ENCODE measurements at places on chromosomes 5 and 9.

DNA sequence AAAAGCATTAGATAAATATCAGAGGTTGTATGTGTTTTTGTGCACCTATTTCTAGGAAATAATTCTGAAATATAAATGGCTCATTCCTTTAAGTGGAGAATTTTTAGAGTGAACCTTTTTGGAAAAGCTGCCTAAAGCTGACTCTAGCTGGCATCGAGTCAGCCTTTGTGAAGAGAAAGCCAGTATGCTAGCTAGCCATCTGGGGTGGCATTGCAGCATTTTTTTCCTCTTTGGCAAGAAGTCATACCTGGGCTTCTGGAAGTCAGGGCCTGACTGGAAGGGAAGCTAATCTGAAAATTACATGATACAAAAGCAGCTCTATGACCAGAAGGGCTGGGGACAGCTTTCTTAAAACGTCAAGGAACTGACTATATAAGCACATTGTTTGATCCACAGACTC lies 19.7 kb downstream of the ANP32B start:
- DNase-seq = no peak

DNA sequence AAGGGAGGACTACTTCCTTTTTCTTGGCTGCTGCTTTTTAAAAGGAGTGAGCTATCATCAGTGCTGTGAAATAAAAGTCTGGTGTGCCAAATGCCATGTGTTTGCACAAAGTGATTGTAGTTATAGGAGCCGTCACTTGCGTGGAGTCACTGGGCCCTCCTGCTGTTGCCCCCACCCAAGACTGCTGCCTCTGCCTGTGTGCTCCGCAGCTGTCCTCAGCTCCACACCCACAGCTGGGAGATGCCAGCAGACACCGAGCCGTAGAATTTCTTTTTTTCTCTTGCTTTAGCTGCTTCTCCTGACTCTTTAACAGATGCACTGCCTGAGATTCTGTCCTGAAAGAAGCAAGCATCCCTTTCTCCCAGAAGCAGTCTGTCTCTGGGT lies 9.8 kb upstream of the GLE1 start:
- no peak for DNase-seq

GRCh38 chr9:97601228-97601898 lies 31.8 kb downstream of the TSTD2 start:
- no peak for DNase-seq

- no peak for DNase-seq
These were observed 31.2 kb downstream of the NANS start for GRCh38 chr9:98087420-98088354.

- DNase-seq = no peak
These were observed 20.9 kb upstream of the ADAM19 start for GRCh38 chr5:157596487-157596886.

GRCh38 chr5:53616939-53617549 lies 56.6 kb downstream of the NDUFS4 start:
- no peak for DNase-seq

- DNase-seq = no peak
These were observed 159.4 kb downstream of the ARHGAP26 start for GRCh38 chr5:142929587-142929986.

GRCh38 chr5:66585291-66585690 lies 10.9 kb upstream of the MAST4 start:
- no peak for DNase-seq

- DNase-seq = no peak
These were observed 109.8 kb downstream of the SERINC5 start for GRCh38 chr5:80146046-80146445.

DNA sequence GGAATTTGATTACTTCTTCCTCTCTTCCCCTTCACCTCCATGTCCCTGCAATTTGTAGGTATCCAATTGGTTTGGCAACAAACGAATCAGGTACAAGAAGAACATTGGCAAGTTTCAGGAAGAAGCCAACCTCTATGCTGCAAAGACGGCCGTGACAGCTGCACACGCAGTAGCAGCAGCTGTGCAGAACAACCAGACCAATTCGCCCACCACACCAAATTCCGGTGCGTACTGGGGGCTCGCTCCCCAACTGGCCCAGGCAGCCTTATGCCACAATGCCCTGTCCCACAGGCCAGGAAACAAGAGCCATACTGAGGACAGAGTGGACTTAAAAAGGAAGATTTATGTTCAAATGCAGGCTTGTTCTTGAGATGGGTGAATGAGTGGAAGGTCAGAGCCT lies 213.5 kb downstream of the PBX3 start:
- no peak for DNase-seq
